ENCODE measurements at places on chromosomes 3 and 15.

GRCh38 chr3:181239441-181239840, 249.9 kb upstream of the DNAJC19 start:
- DNase-seq = no peak

GRCh38 chr3:147002721-147003120, 397.6 kb upstream of the PLSCR5 start:
- DNase-seq = peak; percentile 42

DNA sequence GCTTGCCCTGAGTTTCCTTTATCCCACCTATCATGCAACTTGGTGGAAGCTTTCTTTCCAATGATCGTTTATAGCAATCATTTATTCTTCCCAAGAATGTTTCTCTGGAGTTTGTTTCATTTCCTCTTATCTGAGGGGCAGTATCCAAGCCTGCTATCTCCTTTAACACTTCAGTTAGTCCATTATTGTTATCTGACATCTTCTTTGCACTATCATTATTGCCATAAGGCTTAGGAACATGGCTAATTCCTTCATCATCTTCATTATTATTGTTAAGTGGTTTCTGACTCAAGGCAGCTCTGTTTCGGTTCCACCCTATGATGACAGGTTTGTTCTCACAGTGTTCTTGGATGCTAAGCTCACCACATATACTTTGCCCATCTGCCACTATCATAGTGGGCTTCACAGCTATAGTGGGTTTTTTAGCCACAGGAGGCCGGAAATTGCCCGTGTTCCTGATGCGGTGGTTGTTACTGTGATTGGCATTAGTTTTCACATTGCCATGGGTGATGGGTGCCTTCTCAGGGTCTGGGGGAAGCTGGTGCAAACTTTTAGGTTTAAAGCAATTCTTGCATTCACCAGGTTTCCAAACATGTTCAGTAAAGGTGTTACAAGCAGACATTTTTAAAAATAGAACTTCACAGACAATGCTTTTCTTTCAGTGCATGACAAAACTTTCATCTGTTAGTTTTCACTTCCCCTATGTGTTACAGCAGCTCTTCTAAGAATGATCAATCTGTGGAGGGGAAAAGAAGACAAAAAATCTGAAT, 110.6 kb upstream of the TSPAN3 start:
- DNase-seq = no peak

- no peak for DNase-seq
Measured at GRCh38 chr3:150268426-150269391, 139.4 kb upstream of the TSC22D2 start.

GRCh38 chr3:125694761-125695294, 99.5 kb upstream of the OSBPL11 start:
- peak; percentile 77 for DNase-seq

DNA sequence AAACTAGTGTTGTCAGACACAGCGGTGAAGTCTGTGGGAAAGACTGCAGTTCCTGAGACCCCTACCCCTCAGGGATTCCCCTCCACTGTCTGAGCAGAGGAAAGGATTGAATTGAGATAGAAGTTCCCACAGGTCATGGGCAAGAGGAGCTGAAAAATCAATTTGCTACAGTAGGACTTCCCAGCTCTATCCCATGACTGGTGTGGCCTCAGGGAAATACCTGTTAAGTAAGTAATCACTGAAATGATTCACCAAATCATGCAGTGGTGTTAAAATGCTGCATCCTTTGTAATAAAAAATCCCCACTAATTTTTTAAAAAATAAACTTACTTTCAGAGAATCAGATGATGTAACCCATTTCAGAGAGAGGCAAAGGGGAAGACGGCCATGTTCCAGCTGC, 45.0 kb upstream of the SPRED1 start:
- DNase-seq = no peak

- no peak for DNase-seq
Measured at GRCh38 chr3:98367464-98368246, 14.0 kb downstream of the OR5K4 start.

DNA sequence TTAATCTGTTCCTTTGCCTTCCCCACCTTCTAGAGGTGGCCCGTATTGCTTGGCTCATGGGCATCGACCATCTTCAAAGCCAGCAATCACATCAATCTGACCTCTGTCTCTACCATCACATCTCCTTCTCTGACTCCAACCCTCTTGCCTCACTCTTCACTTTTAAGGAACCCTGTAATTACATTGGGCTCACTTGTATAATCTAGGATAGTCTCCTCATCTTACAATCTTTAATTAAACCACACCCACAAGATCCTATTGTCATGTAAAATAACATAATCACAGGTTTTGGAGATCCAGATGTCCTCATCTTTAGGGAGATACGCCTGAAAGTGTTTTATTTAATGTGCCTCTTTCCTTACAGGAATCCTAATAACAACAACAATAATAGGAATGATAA, 234.5 kb downstream of the ERC2 start:
- no peak for DNase-seq

DNA sequence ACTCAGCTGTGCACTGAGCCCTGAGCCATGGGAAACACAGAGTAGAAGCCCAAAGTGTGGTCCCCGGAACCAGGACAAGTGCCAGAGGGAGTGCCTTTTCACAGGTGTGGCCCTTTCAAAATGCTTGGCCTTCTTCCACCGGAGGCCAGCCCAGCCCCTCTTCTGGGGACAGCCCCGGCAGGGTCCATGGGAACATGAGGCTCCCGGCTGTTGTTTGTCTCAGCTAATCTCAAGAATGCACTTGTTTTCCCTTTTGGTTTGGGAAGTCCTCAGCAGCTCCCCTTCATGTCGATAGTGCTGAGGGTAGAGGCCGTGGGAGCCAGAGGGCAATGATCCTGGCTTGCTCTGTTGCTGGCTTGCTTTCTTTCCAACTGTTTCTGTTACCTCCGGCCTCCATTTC, 91.1 kb upstream of the MRPS22 start:
- DNase-seq = no peak

DNA sequence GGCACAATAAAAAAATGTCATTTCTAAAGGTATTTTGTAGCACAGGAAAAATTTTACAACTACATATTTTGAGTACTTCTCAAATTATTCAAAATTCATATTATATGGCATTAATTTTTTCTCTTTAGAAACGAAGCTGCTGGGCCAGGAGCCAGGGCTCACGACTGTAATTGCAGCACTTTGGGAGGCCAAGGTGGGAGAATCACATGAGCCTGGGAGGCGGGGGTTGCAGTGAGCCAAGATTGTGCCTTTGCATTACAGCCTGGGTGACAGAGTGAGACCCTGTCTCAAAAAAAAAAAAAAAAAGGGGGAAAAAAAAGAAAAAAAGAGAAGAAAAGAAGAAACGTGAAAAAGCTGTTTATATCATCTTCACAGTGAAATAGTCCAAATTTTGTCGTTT, 62.0 kb downstream of the CADM2 start:
- DNase-seq = no peak

DNA sequence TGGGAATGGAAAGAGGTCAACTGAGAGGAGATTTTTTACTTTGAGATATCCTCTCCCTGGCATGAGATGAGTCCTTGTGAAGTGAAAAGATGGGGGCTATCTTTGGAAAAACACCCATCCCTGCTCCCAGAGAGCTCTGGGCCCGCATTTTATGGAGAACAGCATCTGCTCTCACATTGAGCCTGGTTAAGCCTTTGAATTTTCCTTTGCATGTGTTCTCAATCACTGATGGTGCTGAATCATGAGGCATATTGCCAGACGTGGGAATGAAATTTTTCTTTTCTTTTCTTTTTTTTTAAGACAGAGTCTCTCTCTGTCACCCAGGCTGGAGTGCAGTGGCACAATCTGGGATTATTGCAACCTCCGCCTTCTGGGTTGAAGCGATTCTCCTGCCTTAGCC, 24.4 kb downstream of the TMEM45A start:
- peak; percentile 11 for DNase-seq

Data from astrocyte of the hippocampus (primary cell).